ENCODE measurements at places on chromosomes 5 and 9.

DNA sequence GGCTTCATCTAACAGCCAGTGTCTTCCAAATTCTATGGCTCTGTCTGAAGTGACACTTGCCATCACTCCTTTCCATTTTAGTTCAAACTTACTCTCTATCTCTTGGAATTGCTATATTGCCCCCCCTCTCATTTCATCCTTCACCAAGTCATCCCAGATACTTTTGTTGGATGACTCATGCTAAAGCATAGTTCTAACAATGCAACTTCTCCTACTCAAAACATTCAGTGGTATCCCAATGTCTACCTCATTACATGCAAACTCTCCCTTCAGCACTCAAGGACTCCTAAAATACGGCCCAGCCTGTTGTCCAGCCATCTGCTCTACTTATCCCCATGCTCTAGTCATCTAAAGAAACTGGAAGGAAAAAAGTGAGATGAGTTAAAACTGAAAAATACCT, 171.6 kb downstream of the RASEF start:
- no peak for DNase-seq

GRCh38 chr5:140588311-140589070, 23.9 kb downstream of the SLC35A4 start:
- no peak for DNase-seq

GRCh38 chr5:1103505-1104326, 8.1 kb downstream of the SLC12A7 start:
- no peak for DNase-seq

- no peak for DNase-seq
These were observed 51.0 kb upstream of the FYB1 start for GRCh38 chr5:39270225-39270848.

DNA sequence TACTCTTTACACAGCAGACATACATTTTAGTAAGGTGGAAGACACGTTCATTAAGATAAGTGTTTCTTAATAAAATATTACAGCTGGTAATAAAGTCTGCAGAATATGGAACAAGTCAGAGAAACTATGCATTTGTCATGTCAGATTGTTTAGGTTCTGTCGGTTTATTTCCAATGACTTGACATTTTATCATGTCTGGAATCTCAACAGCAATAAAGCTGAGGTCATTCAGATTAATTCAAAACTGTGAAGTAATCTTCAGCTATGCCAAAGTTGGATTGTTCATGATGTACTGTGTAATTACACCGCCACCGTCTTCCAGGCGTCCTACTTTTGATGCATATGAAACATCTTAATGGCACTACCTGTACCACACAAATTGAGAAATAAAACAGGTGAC, 1032.6 kb downstream of the CDH12 start:
- DNase-seq = no peak

DNA sequence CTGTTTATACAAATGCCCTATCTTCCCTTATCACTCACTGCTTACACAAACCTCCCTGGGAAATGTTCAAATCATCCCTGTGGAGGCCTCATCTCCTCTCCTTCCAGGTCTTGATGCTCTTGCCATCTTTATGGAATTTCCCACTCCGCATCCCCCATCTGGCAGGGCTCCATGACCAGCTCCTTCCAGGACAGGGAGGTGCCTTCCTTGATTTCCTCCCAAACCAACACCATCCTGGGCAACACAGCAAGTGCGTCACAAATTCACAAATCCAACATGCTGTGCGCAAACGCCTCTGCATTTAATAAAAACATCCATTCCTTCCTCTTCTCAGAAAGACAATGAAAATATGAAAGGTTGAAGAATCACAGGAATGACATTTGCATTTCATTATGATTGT, 51.7 kb downstream of the EPB41L4A start:
- no peak for DNase-seq

DNA sequence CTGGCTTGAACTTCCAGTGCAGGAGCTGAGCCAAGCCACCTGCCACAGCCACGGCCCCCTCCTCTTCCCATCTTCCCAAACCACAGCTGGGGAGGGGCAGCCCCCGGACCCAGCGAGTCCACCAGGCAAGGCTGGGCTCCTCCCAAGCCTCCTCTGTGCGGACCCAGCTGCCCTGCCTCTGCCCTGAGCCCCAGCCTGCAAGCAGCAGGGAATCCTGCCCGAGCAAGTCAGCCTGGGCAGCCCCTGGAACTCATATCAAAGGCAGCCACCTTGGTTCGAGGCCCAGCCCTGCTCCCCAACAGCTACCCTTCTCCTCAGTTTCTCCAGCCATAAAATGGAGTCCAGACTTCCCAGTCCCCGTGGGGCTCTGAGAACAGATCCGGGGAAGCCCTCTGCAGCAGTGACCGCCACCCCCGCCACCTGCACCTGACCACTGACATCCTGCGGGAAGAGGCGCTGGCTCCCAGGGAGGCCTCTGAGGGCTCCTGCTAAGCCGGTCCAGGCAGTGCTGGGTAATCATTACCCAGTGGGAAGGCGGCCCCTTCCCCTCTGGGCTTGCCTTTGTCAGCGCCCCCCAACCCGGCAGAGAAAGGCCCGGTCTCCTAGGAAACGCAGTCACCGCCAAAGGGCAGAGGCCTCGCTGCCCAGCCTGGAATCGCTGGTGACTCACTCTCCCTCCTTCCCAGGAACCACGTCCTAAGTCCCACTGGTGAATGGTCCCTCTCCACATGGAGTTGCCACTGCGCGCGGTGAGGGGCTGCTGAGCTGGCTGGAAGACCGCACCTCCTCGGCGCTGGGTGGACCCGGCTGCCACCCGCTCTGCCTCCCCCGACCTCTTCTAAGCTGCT, 1.5 kb downstream of the VAV2 start:
- DNase-seq = no peak

GRCh38 chr9:127370147-127370579, 26.8 kb upstream of the SLC2A8 start:
- no peak for DNase-seq

GRCh38 chr5:150535611-150536010, 27.7 kb downstream of the NDST1 start:
- DNase-seq = no peak

GRCh38 chr5:16412556-16412955, 53.0 kb downstream of the ZNF622 start:
- no peak for DNase-seq

- DNase-seq = no peak
These were observed 23.4 kb downstream of the WWC1 start for GRCh38 chr5:168314735-168315411.

- DNase-seq = no peak
These were observed 71.6 kb upstream of the GALNT10 start for GRCh38 chr5:154118893-154119336.

DNA sequence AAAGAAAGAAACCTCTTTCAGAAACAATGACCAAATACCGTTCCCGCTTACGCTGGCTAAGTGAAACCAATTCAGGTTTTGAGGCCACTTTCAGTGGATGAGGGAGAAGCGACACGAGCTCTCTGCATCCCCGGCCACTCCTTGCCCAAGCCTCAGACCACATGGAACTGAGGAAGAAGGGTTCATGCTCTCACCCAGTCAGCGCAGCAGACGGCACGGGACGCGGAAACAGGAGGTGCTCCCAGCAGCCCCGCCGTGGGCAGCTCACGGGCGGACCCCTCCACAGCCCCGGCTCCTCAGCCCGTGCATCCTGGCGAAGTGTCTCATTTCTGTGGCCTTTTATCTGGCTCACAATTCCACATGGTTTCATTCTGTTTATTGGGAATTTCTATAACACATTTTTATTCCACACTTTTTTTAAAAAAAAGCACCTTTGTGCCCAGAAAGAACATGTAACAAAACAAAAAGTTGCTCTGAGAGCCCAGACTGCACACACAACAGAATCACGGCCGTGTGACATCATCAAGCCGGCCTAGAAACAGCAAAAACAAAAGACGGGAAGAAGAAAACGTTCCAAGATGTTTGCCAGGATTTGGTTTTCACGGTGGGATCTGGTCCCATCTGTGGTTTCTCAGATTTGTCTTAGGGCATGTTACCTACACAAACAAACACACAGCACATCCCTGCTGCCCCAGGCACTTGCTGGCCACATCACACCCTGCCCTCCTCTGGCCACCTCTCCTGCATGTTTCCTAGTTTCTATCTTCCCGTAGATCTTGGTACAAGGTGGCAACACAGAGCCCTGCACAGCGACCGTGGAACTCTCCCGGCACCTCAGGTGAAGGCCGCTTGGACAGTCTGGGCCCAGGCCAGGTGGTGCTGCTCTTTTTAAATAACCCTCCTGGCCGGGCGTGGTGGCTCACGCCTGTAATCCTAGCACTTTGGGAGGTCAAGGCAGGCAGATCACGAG, 16.2 kb downstream of the QSOX2 start:
- DNase-seq = no peak

- DNase-seq = no peak
These were observed 79.5 kb downstream of the SREK1 start for GRCh38 chr5:66223637-66224036.

DNA sequence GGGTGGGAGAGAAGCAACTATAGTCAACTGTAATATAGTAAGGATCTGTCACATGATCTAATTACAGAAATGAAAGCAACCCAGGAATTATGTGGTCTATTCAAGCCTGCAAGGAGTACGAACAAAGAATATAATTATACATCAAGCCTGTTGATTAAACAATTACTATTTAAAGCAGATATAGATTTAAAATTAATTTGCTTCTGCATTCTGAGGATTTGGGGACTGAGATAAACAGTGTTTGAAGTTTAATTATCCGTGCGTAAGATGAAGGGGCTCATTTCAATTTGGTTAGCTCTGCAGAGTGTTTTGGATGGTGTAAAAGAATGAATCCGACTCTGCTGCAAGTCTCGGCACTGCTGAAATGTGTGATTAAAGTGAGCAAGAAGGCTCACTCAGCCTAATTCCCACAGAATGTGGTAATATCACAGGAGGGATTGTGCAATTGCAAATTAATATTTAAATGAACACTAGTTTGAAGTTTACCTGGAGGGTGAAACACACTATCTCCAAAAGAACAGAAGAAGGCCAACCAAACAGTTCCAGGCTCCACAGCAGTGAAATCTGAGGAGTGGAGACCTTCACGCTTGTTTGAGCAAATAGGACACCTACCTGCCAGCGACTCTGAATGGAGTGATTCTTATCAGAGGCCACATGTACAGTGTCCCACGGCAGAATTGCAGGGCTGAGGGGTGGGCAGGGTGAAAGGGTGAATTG, 420.6 kb upstream of the SLC30A5 start:
- DNase-seq = no peak

- no peak for DNase-seq
These were observed 309.4 kb downstream of the NR3C1 start for GRCh38 chr5:143094087-143094521.

DNA sequence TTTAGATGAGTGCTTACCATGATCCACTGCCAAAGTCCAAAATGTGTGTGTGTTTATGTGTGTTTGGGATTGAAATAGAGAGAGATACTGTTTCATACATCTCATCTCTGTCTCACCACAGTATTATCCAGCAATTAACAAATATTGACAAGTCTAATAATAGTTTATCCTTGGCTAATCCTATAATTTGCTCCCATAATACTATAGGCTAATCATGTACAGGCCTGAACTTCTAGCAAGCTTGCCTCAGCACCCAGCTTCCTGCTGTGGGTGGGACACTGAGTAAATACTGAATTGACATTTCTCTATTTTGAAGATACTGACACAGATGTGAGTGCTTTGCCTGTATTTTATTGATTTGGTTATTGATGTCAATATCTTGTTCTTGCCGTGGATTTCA, 35.3 kb upstream of the KCNV2 start:
- DNase-seq = no peak

- DNase-seq = no peak
These were observed 5.0 kb upstream of the SPARC start for GRCh38 chr5:151691706-151692105.

DNA sequence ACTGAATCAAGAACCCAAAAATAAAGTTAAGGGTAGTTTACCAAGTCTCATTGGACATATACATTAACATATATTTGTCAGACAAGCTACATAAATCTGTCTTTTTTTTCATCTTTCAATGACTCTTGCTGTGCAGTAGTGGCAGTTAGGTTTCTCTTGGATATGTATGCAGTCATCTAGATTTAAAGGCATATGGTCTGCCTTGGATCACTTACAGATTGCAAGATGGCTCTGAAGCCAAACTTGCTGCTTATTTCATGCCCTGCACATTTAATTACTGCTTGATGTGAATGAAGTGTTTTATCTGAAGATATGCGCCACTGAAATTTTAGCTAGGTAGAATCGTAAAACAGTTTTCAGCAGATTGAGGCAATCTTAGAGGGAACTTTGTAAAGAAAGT, 18.6 kb upstream of the MAN2A1 start:
- no peak for DNase-seq

- DNase-seq = no peak
These were observed 816 bp downstream of the RBM18 start for GRCh38 chr9:122263699-122264349.

- no peak for DNase-seq
These were observed 55.1 kb upstream of the TLR4 start for GRCh38 chr9:117649126-117649525.

GRCh38 chr5:128304791-128305190, 221.2 kb downstream of the SLC12A2 start:
- no peak for DNase-seq

DNA sequence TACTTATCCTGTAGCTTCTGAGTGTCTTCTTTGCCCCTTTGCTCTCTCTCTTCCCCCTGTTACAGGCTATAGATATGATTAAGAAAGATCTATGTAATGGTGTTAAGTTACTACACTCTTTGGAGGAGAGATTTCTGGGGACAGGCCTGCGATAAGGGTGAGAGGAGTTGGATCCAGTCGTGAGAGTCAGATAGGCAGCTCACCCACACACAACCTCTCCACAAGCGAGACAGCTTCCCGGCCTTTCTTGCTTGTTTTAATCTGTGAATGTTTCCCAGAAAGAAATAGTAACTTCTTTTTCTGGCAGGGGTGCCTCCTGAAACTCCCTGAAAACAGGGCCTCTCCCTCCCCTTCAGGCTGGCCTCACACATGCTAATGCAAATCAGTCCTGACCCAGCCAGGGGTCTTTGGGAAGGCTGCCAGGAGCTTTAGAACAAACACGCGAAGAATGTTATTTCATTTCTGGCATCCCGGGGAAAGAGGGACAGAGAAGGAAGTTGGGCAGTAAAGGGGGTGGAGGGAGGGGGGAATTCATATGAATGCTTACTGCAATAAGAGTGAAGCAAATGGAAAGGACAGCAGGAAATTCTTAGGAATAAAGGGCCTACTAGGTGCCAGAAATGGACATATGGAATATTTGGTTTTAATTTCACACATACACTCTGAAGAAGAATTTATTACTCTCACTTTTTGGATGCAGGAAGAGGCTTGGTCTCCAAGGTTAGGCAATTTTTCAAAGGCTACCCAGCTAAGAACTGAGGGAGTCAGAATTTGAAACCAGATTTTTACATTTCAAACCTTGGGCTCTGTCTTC, 215.8 kb upstream of the TRIM32 start:
- DNase-seq = no peak

- DNase-seq = no peak
These were observed 345.6 kb downstream of the KDM4C start for GRCh38 chr9:7103367-7103766.

Data from NCI-H2081 treated with DMSO at 0.1 percent for 48 hours (cell line).